ENCODE measurements at places on chromosomes 16 and 17.

DNA sequence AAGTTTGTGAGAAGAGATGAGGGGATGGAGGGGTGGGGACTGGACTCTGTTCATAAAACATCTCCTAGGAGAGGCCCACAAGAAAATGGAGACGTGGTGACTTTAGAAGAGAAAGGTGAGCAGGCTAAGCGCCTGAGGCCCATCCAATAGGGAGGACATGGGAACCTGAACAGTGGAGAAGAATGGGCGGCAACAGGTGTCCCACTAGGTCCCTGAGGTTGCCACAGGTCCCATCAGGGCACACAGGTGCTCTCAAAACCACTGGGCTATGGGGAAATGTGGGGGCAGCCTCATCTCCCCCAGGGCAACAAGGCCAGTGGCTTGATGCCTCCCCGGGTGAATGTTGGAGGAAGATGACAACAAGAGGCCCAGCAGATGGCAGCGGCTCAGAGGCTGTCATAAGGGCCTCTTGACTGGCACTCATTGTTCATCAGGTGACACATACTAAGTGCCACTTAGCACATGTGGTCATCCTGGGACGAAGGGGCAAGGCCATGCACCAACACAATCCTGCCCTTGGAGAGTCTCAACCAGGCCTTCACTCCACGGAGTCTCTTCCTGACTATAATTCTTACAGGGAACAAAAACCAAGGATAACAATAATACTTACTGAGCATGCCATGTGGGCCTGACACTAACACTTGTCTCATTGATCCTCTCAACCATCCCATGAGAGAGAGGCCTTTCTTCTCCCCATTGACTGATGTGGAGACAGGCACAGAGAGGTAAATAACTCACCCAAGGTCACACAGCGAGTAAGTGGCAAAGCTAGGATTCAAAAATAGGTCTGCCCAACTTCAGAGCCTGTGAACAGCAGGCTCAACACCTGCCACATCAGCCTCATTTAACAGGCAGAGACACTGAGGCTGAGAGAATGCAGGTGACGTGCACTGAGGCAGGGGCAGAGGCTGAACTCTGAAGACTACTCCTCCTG is 38.0 kb downstream of the CUEDC1 start:
- no peak for DNase-seq

GRCh38 chr17:82217530-82218204 is 5.0 kb upstream of the CCDC57 start:
- no peak for DNase-seq

- DNase-seq: no peak
These were observed 2.9 kb upstream of the TTYH2 start for GRCh38 chr17:74210191-74211140.

- no peak for DNase-seq
These were observed 44.7 kb downstream of the TMEM132E start for GRCh38 chr17:34623856-34624766.

- no peak for DNase-seq
These were observed 35.1 kb downstream of the TMEM238L start for GRCh38 chr17:10768750-10769251.

- DNase-seq: no peak
These were observed 38.7 kb downstream of the MYO18A start for GRCh38 chr17:29141514-29141876.

DNA sequence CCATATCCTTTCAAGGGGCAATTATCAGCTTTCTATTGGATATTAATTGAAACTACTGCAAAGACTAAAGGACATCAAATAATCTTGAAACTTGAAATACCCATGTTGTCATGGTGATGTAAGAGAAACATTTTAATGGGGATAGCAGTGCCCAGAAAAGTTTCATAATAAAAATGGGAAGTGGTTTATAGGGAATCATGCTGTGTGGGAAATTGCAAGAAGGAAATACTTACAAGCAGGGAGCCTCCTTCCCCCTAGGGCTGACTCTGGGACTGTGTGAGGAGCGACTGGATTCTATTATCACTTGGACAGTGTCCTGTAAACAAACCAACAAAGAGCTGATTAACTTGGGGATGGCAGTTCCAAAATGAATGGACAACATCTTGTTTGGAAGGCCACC is 1393.1 kb upstream of the GOT2 start:
- DNase-seq: no peak
